ENCODE measurements at places on chromosomes 2 and 18.

- DNase-seq = no peak
Measured at GRCh38 chr2:72915320-72915906, 1.9 kb upstream of the EMX1 start.

DNA sequence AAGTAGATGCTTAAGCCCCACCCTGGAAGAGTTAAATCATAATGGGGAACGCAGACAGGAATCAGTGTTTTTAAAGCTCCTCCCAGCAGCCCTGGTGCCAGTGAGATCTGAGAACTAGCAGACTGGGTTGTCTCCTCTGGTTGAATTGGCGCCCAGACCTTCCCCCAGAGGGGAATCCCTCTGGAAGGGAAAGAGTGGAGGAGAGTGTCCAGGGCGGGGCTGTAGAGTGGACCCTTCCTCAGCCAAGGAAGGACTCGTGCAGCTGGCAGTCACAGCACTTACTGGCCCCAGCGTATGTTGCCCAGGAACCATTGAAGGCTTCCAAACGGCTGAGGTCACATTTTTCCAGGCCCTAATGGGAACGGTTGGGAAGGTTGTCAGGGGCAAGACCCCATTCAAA lies 62.5 kb downstream of the TGOLN2 start:
- no peak for DNase-seq

GRCh38 chr2:120204022-120204405 lies 19.2 kb downstream of the TMEM185B start:
- no peak for DNase-seq

GRCh38 chr2:141767051-141767450 lies 363.8 kb downstream of the LRP1B start:
- no peak for DNase-seq

DNA sequence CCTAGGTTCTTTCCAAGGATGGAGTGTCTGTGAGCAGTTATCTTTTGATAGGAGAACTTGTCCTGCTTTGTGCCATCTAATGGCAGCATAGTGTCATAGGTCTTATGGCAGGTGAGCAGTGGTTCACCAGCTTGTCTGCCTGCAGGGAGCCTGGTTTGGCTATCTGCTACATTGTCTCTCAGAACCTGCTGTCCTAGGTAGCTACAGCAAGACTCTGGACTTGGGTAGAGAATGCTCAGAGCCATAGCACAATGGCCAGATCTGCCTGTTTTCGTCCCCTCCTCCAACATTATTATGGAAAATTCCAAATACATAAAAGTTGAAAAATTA lies 28.3 kb downstream of the AGFG1 start:
- no peak for DNase-seq
